ENCODE measurements at places on chromosomes 16 and 17.

DNA sequence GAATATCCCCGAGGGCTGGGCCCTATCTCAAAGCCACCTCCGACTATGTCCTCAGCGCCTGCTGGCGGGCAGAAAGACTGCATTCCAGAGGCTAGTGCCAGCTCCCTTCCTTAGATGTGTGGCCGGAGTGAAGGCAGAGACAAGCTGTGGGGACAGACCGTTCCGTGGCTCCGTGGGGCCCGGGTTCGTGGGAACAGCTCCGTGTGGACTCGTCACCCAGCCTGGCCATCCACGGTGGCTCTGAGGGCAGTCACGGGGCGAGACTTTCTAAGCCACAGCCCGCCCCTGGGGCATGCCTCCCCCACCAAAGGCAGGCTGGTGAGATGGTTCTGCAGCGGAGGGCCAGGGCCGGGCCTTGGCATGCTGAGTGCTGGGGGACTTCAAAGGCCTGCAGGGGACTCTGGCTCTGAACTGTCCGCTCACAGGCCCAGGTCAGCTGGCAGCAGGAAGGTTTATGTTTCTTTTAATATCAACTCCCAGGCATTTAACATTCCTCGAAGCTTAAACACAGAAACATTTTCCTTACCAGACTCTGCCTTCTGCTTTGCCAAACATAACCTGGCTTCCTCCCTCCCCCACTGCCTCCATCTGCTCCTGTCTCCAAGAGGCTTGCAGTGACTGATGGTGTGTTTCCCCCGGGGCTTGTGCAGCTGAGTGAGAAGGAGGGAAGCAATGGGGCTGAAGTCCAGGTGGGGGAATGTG lies 50.4 kb downstream of the TIMM22 start:
- DNase-seq = no peak

DNA sequence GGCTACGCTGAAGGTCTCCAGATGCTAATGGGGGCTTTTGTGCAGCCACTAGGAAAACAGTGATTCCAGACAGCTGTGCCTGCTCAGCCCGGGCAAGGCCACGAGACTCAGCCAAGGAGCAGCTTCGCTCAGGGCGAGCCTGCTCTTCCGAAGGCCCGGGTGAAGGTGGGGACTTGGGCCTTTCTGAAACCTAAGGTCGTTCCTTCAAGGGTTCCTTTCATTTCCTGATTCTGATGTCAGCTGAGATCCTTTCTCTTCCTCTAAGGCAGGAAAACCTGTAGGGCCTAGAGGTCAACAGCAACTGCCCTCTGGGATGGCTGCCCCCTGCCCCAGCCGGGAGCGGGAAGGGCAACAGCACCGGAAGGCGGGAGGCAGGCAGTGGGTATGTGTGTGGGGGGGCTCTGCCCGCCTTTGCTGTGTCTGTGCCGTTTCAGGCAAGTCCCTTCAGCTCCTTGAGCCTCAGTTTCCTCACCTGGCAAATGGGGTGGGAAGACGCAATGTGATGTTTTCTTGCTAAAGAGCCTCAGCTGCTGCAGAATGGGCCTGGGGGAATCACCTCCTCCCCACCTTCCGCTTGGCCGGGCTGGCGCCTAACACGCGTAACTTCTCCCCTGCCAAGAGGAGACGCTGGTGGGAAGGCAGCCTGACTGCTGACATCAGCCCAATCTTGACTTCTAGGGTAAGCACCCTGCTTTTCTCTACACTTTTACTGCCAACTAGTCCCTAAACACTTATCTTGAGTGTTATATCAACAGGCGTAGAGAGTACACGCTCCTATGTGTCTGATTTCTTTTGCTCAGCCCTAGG lies 32.8 kb downstream of the IRF8 start:
- no peak for DNase-seq

DNA sequence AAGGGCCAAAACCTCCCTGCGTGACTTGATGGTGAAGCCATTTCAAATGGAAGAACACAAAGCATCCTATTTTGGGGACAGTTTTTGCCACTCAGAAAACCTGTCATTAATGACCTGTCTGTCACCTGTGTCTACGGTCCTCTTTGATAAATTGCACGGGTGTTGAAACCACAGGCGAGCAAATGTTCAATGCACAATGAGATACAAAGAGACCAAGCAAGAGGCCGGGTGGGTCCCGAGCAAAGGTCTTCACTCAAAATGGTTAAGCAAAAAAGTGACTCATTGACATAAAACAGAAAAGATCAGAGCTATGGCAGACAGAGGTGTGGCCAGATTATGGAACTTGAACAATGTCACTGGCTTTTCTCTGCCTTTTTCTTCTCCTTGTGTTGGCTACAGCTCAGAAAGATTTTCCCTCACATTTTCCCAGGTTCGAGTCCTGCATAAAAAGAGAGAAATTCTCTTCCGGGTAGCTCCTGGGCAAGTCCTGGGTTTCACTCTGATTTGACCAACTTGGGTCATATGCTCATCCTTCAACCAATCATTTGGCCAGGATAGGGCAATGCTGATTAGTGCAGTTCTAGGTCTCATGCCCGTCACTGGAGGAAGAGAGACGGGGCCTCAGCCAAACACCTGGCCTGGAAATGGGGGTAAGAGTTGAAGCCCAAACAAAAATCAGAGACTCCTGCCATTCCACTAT lies 92.2 kb downstream of the CMC2 start:
- DNase-seq = no peak

DNA sequence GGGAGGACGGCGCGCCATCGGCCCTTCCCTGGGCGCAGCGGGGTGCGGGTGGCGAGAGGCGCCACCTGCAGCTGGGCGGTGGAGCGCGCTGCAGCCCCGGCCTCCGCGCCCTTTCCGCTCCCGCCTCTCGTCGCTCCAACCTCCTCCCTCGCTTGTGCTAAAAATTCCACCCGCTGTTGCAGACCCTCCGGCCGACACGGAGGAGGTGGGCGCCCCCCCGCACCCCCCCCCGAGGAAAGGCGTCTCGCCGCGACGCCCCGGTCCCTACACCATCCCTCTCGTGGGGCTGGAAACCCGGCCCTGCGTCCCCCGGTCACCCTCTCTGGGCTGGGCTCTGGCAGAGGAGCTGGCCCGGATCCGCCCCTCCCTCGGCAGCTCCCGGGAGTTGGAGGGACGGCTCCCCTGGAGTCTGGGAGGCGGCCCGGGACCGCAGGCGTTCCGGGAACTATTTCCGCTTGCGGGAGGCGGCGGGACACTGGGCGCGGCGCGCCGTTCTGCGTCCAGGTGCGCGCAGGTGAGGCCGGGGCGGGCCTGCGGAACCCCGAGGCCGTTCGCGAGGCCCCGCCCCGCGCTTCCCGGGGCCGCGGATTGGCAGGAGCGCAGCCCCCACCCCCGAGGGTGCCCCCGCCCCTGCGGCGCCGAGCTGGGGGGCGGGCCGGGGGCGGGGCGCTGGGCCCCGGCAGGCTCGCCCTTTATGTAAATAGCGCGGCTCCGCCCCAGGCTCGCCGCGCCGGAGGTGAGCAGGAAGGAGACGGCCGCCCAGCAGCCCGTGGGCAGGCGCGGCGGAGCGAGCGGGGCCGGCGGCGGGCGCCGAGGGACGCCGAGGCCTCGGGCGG lies at the start of gene LLGL2:
LLGL2 (plus strand) TSS at position 728 of the 836 bp plus-strand sequence. CDS start 17,730 bp downstream, outside the sequence.
- peak; percentile 97 for DNase-seq

- no peak for DNase-seq
Observed at GRCh38 chr16:24853169-24853824, 7.5 kb downstream of the SLC5A11 start.

DNA sequence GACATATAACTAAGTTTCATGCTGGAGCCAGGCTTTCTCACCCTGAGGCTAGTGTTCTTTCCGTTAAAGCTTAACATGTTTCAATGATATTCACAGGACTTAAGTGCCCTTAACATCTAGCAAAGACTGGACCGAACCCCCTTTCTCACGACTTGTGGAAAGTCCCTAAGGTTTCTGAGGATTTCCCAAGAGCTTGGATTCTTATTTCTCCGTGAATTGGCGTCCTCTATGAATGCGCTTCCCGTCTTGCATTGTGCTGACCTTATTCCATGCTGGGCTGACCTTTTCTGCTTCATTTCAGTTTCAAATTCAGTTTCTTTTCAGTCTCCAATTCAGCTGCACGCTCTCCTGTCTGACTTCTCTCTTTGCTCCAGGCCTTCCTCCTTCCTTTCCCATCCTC lies 206.4 kb downstream of the HS3ST3A1 start:
- no peak for DNase-seq

DNA sequence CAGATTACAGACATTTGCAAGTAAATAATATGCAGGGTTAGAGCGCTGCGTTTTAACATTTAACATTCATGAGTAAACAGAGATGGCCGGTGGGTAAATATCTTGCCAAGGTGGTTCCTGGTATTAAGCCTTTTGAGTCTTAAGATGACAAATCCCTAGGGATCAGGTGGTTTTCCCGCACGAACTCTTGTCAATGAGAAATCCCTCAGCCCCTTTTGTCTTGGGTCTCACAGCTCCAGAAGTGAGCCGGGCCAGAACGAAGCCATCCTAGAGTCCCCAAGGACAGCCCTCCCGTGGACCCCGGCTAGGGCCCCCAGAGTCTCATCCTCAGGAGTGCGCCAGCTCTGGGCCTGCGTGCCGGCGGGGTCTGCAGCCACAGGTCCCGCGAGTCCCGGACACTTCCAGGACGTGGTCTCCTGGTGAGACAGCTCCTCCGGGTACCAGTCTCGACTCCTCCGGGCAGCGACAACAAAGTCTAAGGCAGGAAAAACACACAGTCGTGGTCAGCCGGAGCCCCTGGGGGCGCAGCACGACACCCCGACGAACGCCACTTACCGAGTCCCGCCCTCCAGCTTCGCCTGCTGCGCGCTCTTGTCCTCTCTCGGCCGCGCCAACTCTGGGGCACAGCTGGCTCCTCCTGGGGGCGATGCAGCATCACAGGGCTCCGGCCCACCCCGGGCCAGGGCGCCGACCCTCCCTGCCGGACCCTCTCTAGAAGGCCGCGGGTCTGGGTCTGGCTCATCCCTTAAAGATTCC lies 13.3 kb downstream of the MIS12 start:
- DNase-seq = peak; percentile 42
